CD4-positive, alpha-beta memory T cell (primary cell): ENCODE measurements at places on chromosomes 11 and 22.
A peak's percentile ranks its signal among the peaks of the same experiment; 100 is the strongest.

- no peaks in the 10 kb centered on the region for H3K4me1 ChIP-seq
- H3K4me3 ChIP-seq = no peak overlapping the region
- no peaks in the 10 kb centered on the region for H3K36me3 ChIP-seq
- no peaks in the 10 kb centered on the region for H3K27me3 ChIP-seq
- DNase-seq = no peak
Observed at GRCh38 chr22:37734964-37735451, 38.2 kb downstream of the TRIOBP start.

- DNase-seq = no peak
- H3K36me3 ChIP-seq = no peaks in the 10 kb centered on the region
- no peak overlapping the region for H3K4me3 ChIP-seq
- no peak overlapping the region for H3K27ac ChIP-seq
Observed at GRCh38 chr11:38460896-38461295, 1862.9 kb upstream of the RAG2 start.

GRCh38 chr11:515131-515530 is 8.1 kb upstream of the RNH1 start:
- no peaks in the 10 kb centered on the region for H3K36me3 ChIP-seq
- no peak overlapping the region for H3K4me3 ChIP-seq
- DNase-seq = no peak
- H3K27ac ChIP-seq = no peak overlapping the region

- no peak overlapping the region for H3K4me3 ChIP-seq
- DNase-seq = no peak
- no peaks in the 10 kb centered on the region for H3K27me3 ChIP-seq
- no peaks in the 10 kb centered on the region for H3K36me3 ChIP-seq
- H3K4me1 ChIP-seq = no peaks in the 10 kb centered on the region
- H3K27ac ChIP-seq = no peak overlapping the region
Observed at GRCh38 chr11:28476049-28476448, 367.9 kb downstream of the METTL15 start.

GRCh38 chr11:131600628-131601027 is 230.2 kb downstream of the NTM start:
- H3K4me3 ChIP-seq = no peak overlapping the region
- H3K36me3 ChIP-seq = no peaks in the 10 kb centered on the region

DNA sequence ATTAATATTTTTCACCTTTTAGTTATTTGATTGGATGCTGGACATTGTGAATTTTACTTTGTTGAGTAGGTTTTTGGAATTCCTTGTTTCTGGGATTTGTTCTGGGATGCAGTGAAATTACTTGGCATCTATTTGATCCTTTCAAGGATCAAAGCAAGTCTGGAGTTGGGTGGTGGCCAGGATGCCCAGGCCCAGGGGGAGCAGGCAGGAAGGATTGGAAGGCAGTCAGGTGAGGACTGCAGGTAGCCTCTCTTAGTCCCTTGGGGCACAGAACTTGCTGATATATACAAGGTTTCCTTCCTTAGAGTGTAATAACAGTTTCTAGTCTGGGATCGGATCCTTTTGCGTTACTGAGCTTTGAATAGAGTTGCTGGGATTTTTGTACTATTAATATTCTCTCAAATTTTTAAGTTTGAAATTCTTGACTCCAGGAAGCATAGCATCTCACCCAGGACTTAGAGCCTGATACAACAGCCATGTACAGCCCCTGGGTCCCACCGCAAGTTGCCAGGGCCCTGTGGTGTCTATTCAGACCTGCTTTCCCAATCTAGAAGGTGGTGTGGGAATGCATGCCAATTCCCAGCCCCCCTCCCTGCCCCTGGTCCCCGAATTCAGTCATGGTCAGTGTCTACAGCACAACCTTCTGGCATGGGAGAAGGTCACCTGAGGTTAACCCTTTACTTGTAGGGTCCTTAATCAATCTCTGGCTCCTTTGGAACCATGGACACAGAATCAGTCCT is 6.1 kb downstream of the ZNF74 start:
- no peaks in the 10 kb centered on the region for H3K36me3 ChIP-seq
- no peak overlapping the region for H3K27ac ChIP-seq
- DNase-seq = no peak
- no peak overlapping the region for H3K4me3 ChIP-seq

- no peak for DNase-seq
- no peaks in the 10 kb centered on the region for H3K27me3 ChIP-seq
- H3K27ac ChIP-seq = no peak overlapping the region
- no peaks in the 10 kb centered on the region for H3K4me1 ChIP-seq
- no peaks in the 10 kb centered on the region for H3K36me3 ChIP-seq
Observed at GRCh38 chr11:118635642-118636041, 28.2 kb downstream of the PHLDB1 start.

GRCh38 chr11:10432493-10432892 is 22.6 kb upstream of the AMPD3 start:
- H3K27me3 ChIP-seq = peaks cover 5% of the 10 kb centered on the region
- DNase-seq = no peak
- no peaks in the 10 kb centered on the region for H3K4me1 ChIP-seq
- H3K4me3 ChIP-seq = no peak overlapping the region
- no peaks in the 10 kb centered on the region for H3K36me3 ChIP-seq

DNA sequence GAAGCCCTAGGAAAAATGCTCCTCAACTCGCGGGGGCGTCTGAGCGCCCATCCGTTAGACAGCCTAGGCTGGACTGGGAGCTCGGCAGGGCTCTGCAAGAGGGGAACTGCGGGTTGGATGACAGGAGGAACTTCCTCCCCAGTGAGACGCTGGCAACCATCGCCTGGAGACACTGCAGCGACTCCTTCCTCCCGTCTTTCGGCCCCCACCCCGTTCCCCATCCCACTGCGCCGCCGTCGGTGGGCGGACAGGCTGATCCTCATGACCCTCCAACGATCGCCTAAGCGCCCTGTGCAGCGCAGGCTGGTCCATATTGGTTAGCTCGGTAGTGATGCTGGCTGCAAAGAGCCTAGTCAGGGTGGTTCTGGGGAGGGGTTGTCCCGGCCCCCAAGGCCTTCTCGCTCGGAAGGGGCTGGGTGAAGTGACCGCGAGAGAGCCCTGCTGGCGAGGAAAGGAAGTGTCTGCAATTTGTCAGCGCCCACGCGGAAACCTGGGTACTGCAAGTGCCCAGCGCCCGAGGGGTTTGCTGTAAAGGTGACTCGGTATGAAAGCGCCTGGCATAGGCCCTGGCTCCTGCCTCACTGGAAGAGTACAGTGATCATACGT is 638 bp downstream of the NRGN start:
- peak overlapping the region; percentile 60 for H3K4me3 ChIP-seq
- H3K4me1 ChIP-seq = peaks cover 17% of the 10 kb centered on the region
- H3K27me3 ChIP-seq = peaks cover 5% of the 10 kb centered on the region
- no peak overlapping the region for H3K27ac ChIP-seq

DNA sequence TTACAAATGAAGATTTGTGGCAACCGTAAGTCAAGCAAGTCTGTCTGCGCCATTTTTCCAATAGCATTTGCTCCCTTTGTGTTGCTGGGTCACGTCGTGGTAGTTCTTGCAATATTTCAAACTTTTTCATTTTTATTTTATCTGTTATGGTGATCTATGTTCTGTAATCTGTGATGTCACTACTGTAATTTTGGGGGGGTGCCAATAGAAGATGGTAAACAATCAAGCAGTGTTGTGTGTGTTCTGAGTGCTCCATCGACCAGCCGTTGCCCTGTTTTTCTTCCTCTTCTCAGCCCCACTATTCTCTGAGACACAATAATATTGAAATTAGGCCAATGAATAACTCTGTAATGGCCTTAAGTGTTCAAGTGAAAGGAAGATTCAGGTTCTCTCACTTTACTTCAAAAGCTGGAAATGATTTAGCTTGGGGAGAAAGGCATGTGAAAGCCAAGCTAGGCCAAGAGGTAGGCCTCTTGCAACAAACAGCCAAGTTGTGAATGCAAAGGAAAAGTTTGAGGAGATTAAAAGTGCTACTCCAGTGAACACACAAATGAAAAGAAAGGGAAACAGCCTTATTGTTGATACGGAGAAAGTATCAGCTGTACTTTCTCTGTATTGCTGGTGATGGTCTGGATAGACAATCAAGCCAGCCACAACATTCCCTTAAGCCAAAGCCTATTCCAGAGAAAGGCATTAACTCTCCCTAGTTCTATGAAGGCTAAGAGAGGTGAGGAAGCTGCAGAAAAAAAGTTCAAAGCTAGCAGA is 7.5 kb downstream of the ZC3H12C start:
- H3K27ac ChIP-seq = no peak overlapping the region

DNA sequence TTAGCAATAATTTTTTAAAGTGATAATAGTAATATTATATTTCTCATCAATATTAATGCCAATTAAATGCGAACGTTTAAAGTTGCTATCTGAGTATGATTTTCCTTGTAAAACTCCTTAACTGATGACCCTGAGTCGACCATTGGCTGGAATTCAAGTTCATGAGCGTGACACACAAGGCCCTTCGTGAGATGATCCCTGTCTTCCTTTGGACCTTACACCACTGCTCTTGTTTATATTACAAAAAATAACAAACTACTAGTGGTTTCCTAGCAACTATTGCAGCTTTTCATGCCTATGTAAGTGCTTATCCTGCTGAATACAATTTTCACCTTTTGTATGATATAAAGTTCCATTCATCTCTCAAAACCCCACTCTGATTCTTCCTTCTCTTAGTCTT is 752.9 kb downstream of the CNTN5 start:
- DNase-seq = no peak
- no peaks in the 10 kb centered on the region for H3K36me3 ChIP-seq

- H3K27me3 ChIP-seq = no peaks in the 10 kb centered on the region
- H3K27ac ChIP-seq = no peak overlapping the region
- peaks cover 10% of the 10 kb centered on the region for H3K36me3 ChIP-seq
- DNase-seq = peak; percentile 52
Observed at GRCh38 chr11:2940147-2940920, 11.1 kb upstream of the PHLDA2 start.

GRCh38 chr11:91688672-91689071 is 535.9 kb upstream of the FAT3 start:
- no peaks in the 10 kb centered on the region for H3K4me1 ChIP-seq
- H3K27me3 ChIP-seq = no peaks in the 10 kb centered on the region
- no peaks in the 10 kb centered on the region for H3K36me3 ChIP-seq
- no peak overlapping the region for H3K27ac ChIP-seq
- DNase-seq = no peak

GRCh38 chr11:9037046-9037780 is 33.4 kb upstream of the NRIP3 start:
- no peak overlapping the region for H3K4me3 ChIP-seq
- H3K27ac ChIP-seq = no peak overlapping the region

DNA sequence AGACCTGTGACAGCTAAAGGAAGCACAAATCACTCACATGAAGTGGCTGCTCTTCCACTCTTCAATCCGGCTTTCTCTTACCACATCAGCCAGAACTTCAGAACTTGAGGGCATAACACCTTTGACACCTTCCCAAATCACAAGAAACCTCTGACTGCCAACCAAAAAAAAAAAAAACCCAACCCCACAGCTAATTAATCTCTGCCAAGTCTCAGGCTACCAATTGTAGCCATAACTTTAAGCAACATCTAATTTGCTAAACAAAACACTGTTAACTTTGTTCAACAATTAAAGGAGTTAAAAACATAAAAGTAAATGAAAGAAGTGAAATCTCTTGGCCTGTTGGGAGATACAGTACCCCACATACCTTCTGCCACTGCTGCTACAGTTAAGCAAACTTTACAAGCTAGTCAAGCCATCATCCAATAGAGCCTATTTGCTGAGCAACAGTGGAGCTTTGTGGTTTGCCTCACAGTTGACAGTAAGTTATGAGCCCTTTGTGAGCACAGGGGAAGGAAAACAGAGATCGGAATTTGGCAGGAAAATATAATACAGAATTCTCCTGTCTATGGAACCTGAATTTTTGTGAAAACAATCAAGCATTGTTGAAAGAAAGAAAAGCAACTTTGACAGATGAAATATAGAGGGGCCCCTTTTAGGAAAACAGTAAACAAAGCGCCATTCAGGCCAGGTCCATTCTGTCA is at the start of gene SOX6:
Gene SOX6 (minus strand): TSS at position 490 of the 704 bp plus-strand sequence. CDS start 15,298 bp downstream, outside the sequence.
- no peak within 1 kb of the TSS for H3K27ac ChIP-seq
- no peak within 1 kb of the TSS for H3K4me3 ChIP-seq
- no peak for DNase-seq
- no peaks in the 10 kb centered on the region for H3K27me3 ChIP-seq
- H3K36me3 ChIP-seq = no peaks in the 10 kb centered on the region
- H3K4me1 ChIP-seq = no peaks in the 10 kb centered on the region

- H3K27ac ChIP-seq = no peak overlapping the region
- H3K27me3 ChIP-seq = no peaks in the 10 kb centered on the region
- H3K4me3 ChIP-seq = no peak overlapping the region
- no peaks in the 10 kb centered on the region for H3K4me1 ChIP-seq
- no peaks in the 10 kb centered on the region for H3K36me3 ChIP-seq
- DNase-seq = no peak
Observed at GRCh38 chr11:105156231-105156630, 16.7 kb upstream of the CARD18 start.

DNA sequence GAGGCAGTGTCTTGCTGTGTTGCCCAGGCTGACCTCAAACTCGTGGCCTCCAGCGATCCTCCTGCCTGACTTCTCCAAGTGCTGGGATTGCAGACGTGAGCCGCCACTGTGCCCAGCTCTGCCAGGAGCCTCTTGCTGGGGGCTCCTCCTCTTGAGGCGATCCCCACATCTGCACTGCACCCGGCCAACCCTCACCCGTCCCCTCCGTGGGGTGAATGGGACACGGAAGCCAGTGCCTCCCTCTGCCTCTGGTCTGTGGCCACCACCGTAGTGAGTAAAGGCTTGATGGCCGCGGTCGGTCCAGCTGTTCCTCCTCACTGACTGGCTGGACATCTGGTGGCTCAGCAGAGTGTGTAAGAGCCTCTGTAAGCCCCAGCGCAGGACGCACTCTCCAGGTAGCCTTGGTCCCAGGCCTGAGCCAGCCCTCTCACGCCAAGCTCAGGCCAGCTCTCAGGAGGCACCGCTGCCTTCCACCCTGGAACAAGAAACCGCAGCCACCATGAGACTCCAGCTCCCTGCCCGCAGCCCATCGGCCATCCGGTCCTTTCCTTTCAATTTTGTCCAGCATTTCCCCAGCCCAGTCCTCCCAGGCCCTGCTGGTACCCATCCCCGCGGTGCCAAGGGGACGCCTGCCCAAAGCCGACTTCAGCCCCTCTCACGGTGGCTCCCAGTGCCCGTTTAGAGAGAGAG is 100.3 kb downstream of the BRD1 start:
- DNase-seq = no peak
- H3K27ac ChIP-seq = no peak overlapping the region
- H3K36me3 ChIP-seq = no peaks in the 10 kb centered on the region
- H3K4me3 ChIP-seq = no peak overlapping the region
- no peaks in the 10 kb centered on the region for H3K27me3 ChIP-seq

GRCh38 chr11:124481365-124482323 is 36.1 kb upstream of the OR8B8 start:
- H3K27ac ChIP-seq = no peak overlapping the region
- H3K4me3 ChIP-seq = no peak overlapping the region
- no peaks in the 10 kb centered on the region for H3K27me3 ChIP-seq
- no peak for DNase-seq
- H3K4me1 ChIP-seq = no peaks in the 10 kb centered on the region
